Stimulated activated CD8-positive, alpha-beta memory T cell treated with anti-CD3 and anti-CD28 coated beads, Interleukin-7, amount 100 ng/mL, for 48 hours (primary cell): ENCODE measurements at places on chromosomes 2 and 18.

DNA sequence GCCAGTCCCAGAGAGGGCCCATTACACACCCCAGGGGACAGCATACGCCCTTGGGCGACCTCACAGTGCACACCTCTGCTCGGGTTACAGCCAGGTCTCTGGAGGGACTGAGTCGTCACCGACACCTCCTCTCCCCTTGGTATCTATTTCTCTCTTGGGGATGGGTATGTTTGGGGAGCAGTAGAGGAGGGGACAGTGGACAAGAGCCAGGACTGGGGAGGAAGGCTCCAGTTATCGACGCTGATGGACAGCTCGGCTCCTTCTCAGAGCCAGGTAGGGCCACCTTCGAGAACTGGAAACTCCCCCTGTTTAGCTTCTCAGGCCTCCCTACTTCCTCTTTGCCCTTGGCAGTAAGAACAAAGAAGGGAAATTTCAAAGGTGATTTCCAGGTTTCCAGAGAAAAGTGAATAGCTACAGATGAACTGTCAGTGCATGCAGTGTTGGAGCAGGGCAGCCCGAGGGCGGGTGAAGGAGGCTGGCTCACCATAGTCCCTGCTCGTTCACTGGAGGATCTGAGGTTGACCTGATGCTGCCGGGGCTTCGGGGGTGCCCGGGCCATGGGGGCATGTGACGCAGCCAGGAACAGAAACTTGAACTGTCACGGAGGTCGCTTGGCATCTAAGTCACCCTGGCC is 4.4 kb upstream of the SEMA4C start:
- DNase-seq = no peak

DNA sequence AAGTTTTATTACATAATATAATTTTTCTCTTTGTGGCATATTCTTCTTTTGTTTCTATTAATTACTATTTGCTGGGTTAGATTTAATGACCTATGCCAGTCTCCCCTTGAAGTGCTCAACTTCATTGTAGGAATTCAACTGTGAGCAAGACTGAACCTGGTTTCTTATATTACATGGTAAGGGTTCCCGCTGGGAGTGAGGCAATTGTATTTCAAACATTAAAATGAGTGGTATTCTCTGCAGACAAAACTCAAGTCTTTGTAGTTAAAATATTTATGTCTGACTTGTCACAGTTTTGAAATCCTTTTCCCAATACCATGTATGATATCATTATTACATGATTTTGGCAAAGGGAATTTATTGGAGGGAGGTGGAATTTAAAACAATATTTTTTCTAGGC is 278.7 kb downstream of the GULP1 start:
- DNase-seq = no peak

DNA sequence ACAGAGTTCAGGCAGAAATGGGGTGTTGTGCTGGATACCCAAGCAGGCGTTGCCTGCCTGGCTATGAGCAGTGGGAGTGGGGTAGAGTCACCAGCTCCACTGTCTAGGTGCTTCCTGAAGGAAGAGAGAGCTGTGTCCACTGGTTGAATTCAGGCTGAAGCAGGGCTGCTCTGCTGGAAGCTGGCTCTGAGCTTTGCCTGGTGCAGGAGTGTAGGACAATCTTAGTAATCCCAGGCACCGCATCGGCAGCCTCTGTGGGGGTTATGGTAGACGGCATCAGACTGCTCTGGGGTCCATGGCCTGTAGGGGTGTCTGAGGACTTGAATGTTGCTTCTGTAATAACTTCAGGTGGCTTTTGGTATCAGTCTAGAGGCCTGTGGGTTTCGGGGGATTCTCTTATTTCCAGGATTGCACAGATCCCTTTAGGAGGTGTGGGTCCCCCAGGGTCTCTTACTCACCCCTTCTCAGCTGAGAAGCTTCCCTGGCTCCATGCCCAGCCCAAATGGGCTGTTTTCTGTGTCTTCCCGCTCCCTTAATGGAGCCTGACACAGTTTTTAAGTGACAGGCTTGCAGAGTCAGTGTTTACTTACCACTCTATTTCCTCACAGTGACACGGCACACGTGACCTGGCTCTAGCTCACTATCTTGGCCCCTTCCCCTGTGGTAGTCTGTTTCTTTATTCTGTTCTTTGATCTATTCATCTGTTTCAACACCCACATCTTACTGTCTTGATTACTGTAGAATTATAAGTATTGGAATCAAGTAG is 644.3 kb downstream of the CBLN2 start:
- no peak for DNase-seq

- DNase-seq = no peak
These were observed 3.7 kb downstream of the ZFP36L2 start for GRCh38 chr2:43222475-43223309.

GRCh38 chr2:224520064-224520463 is 65.1 kb downstream of the CUL3 start:
- peak; percentile 13 for DNase-seq

- DNase-seq = no peak
These were observed 54.8 kb upstream of the STRN start for GRCh38 chr2:37020887-37021796.

- no peak for DNase-seq
These were observed 135.3 kb downstream of the INSIG2 start for GRCh38 chr2:118223511-118223991.

GRCh38 chr2:189298481-189298880 is 118.9 kb upstream of the COL5A2 start:
- no peak for DNase-seq

GRCh38 chr18:54416436-54416835 is 58.7 kb downstream of the C18orf54 start:
- DNase-seq = no peak

- DNase-seq = no peak
These were observed 1080.8 kb upstream of the PIK3C3 start for GRCh38 chr18:40874233-40874632.

DNA sequence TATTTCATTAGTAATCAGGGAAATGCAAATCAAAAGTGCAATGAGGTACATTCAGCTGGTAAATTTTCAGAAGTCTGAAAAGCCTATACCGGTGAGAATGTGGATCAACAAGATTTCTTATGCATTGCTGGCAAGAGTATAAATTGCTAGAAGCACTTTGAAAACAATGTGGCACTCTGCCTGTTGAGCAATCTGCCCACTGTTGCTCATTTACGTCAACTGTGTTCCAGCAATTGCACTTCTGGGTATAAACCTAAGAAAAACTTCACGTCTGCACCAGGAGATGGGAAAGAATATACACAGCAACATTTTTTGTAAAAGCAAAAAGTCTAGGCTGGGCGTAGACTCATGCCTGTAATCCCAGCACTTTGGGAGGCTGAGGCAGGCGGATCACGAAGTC is 40.8 kb downstream of the MTERF4 start:
- DNase-seq = no peak

DNA sequence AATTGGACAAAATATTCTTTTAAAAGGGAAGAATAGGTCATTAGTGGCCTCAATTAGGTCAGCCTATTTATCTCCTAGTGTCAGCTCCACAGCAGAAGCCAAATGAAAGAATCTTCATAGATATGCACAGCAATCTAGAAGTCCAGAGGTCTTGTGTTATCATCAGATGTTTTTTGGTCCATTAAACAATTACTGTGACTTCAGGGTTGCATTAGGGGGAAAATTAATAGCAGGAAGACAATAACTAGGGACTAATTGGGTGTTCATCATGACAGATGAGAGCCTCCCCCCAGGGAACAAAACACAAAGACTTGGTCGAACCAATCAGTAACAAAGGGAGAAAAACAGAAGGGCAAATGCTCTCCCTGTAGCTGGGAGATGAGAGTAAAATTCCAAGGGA is 264.7 kb downstream of the PTH2R start:
- DNase-seq = no peak

DNA sequence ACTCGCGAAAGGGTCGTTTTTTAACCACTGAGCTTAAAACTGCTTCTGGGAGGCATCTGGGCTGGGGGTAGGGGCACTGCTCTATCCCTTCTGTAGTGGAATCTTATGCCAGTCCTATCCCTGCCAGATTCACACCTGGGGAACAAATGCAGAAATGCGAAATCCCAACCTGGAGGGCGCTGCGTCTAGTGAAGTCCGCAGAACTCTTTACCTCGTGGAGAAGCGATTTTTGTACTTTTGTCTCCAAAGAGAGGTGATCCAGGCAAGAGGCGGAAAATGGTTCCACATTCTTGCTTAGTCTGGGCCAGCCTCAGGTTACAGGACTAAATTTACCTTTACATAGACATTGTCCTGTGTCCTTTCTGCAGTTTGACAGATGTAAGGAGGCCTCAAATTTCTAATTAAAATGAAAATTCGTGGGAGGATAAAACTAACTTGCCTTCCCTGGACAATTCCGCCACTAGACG is 10.4 kb downstream of the TBR1 start:
- no peak for DNase-seq

GRCh38 chr18:1020731-1021344 is 116.2 kb downstream of the ADCYAP1 start:
- no peak for DNase-seq

DNA sequence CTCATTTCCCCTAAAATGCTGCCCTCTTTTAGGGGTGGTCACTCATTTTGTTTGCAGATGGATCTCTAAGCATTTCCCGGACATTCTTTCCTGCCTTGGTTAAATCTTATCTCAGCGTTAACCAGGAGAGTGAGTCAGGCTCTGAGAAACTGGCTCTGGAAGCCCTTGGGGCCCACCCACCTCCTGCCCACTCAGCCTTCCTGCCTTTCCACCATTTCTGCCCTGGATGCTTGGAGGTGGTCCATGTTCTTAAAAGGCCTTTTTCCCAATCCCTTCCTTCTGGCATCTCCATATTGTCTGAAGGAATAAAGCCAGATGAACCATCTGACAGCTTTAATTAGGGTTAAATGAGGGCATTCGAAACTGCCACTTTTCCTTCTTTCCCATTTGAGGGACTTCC is 9.5 kb downstream of the HK2 start:
- no peak for DNase-seq

DNA sequence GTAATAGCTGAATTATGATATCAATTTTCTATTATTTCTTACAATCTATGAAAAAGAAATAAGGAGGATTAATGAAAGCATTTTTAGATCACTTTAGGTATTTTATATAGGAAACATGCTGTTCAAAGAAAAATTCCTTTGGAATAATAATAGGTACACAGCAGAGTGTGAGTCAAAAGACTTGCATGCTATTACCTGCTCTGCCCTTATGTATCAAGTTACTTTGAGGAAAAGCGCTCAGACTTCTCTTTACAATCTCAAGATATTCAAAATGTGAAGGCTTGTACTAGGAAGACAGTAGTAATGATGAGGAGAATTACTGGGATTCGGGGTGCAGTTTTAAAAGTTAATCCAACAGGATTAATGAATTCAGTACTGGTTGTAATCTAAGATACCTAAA is 29.1 kb upstream of the RNU4ATAC start:
- DNase-seq = no peak

- DNase-seq = no peak
These were observed 78.6 kb upstream of the RGPD4 start for GRCh38 chr2:107747964-107748583.
